Activated effector memory CD4-positive, alpha-beta T cell treated with anti-CD3 and anti-CD28 coated beads, Interleukin-2, amount 50 U/mL, for 16 hours (primary cell): ENCODE measurements at places on chromosomes 5 and 9.

- DNase-seq = no peak
These were observed 17.5 kb downstream of the ADAM19 start for GRCh38 chr5:157558041-157558595.

- no peak for DNase-seq
These were observed 111.8 kb downstream of the GCNT1 start for GRCh38 chr9:76570826-76571225.

DNA sequence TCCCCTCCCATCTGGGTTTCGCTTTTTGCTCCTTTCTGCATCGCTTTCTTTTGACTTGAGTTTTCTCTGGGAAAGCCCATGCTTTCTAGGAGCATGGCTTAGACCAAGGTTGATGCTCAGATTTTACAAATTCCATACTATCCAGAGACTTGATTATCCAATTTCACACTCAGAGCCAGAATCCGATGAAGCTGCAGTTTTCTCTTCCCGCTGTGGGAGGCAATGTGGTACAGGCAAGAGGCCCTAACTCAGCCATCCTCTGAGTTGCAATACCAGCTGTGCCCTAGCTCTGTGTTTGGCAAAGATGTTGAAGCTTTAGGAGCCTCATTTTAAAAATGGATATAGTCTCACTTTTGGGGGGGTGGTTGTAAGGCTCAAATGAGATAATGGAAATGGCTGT lies 85.1 kb downstream of the BRINP1 start:
- DNase-seq = no peak

- DNase-seq = no peak
These were observed 97.3 kb upstream of the SH3GL2 start for GRCh38 chr9:17481565-17481964.
